Transverse colon (tissue), 4 donors: ENCODE measurements at places on chromosomes 1 and 21.

- no peak for DNase-seq
Measured at GRCh38 chr1:71618766-71619530, 538.1 kb upstream of the ZRANB2 start.

DNA sequence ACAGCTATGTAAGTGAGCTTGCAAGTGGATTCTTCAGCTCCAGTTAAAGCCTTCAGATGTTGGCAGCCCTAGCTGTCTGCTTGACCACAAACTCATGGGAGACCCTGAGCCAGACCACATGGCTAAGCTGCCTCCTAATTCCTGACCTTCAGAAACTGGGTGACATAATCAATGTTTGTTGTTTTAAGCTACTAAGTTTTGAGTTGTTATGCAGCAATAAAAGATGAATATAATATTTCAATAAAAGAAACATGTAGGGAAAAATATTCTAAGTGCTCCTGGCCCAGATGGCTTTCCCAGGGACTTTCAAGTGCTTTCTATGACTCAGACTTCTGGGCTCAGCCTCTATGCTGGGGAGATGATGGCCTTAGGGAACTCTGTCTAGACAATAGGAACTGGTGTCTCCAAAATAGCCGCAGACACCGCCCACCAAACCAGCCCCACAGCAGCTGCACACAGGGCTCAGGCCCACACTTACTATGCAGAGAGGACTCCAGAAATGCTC, 20.3 kb upstream of the AZIN2 start:
- no peak for DNase-seq

GRCh38 chr21:41348434-41348833, 13.4 kb upstream of the MX2 start:
- no peak for DNase-seq

DNA sequence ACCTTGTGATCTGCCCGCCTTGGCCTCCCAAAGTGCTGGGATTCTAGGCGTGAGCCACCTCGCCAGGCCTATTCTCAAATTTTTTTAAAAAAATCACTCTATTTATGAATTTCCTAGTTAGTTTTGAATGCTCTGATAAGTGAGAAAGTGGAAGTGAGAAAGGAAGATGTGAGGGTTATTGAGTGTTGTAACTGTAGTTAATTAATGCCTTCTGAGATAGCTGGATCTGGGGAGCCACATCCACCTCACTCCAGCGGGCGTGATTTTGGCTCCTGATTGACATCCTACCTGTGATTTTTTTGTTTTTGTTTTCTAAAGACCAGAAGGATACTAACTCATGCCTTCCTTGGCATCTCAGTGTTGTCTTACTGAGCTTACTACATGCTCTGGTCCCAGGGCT, 65.6 kb downstream of the ST3GAL3 start:
- DNase-seq: no peak

GRCh38 chr1:221715321-221716169, 26.3 kb downstream of the DUSP10 start:
- DNase-seq: no peak

- no peak for DNase-seq
Measured at GRCh38 chr1:21326861-21327344, 36.6 kb upstream of the ECE1 start.

DNA sequence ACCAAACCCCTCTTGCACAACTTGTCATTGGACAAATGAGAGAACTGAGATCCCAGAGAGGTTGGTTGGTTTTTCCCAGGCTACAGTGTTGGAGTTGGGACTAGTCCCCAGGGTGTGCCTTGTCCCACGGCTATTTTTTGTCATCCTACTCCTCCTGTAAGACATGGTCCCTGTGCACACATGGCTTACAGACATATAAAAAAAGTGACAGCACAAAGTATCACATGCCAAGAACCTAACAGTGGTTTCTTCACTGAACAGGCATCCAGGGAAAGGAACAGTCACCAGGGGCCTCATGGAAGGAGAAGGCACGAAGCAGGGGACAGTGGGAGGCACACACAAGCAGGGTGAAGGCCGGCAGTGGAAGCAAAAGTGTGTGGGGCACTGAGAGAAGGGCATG, 36.5 kb downstream of the SERBP1 start:
- DNase-seq: no peak

GRCh38 chr1:210254298-210254697, 21.7 kb downstream of the SERTAD4 start:
- no peak for DNase-seq

DNA sequence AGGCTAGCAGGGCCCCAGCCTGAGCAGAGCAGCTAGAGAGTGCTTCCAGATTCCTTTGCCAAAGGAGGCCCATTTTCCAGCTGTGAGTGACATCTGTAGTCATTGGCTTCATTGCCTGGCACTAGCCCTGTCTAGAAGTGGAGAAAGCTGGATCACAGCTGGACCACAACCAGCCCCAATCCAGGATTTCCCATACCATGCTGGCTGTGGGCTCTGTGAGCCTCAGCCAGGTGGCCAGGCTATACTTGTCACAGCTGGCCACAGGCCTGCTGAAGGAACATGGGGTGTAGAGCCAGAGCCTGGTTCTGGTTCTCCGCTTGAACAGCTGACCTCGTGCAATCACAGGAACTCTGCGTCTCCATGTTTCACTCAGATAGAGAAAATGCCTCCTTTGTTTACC, 36.6 kb downstream of the RIMKLA start:
- no peak for DNase-seq

DNA sequence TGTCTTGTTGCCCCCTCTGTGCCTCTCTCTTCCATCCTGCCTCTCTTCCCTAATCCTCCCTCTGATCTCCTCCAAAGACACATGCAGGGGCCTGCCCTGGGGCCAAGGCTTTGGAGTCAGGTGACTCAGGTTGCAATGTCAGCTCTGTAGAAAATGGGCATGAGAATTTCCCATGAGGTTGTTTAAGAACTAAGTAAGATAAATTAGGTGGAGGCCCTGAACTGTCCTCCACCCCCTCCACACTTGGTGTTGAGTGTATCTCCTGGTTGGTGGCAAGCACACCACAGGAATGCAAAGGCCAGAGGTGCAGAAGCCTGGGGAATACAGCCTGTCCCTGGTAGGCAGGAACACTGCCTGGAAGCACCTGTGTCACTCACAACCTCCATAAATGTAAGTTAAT, 63.9 kb upstream of the GRIK3 start:
- no peak for DNase-seq

- DNase-seq: no peak
Measured at GRCh38 chr1:3261969-3262579, 192.4 kb upstream of the ARHGEF16 start.

GRCh38 chr1:92791487-92792066, 6.7 kb upstream of the EVI5 start:
- no peak for DNase-seq

DNA sequence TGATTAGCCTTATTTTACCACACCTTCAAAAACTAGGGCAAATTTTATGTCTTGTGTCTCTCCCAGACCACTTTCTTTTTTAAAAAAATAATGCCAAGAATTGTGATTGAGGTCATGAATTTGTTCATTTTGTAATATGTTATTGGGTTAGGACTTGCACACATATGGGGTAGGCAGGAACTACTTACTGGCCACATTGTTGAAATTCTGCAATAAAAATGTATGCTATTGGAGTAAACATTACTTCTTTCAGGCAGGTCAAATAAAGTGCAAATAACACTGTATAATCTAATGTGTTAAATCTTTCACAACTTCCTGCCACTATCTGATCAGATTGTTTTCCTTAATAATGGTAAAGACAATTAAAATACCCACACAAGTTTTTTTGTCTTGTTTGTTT, 166.6 kb upstream of the COL11A1 start:
- no peak for DNase-seq
